ENCODE measurements at places on chromosomes 12 and 14. TPM values are rescaled to one million over a fixed set of nuclear protein-coding genes. Genes with fewer than 3 reads are reported as not detected.

The SLC6A15 gene
- total RNA-seq = 3.5 TPM

The SOAT2 gene
- total RNA-seq = 0.26 TPM

The AQP6 gene
- total RNA-seq = not detected

The OR4E1 gene
- total RNA-seq = not detected

The DENND5B gene
- total RNA-seq = 14.1 TPM

The SIX6 gene
- not detected for total RNA-seq

The SPTLC2 gene
- 30.3 TPM for total RNA-seq

The KCNC2 gene
- total RNA-seq = not detected

The SMCO2 gene
- 0.36 TPM for total RNA-seq

The DDX24 gene
- total RNA-seq = 194 TPM

The MIS18BP1 gene
- total RNA-seq = 22.5 TPM

The CLEC2B gene
- 2.5 TPM for total RNA-seq

The FAM186B gene
- total RNA-seq = 0.08 TPM

The PDE3A gene
- 5.6 TPM for total RNA-seq

The DENR gene
- 69.9 TPM for total RNA-seq

The SLC2A13 gene
- 3.0 TPM for total RNA-seq

The NGDN gene
- total RNA-seq = 66.7 TPM

The PRIMA1 gene
- 0.38 TPM for total RNA-seq

The MAGOHB gene
- 54.2 TPM for total RNA-seq

The ALG10B gene
- 6.7 TPM for total RNA-seq

The FOXN4 gene
- 0.05 TPM for total RNA-seq

The RNASE2 gene
- total RNA-seq = not detected

The PITPNM2 gene
- 12.5 TPM for total RNA-seq

The GLT8D2 gene
- not detected for total RNA-seq

The RHOJ gene
- not detected for total RNA-seq

The RD3L gene
- not detected for total RNA-seq

The SAMD15 gene
- total RNA-seq = 2.3 TPM
